ENCODE measurements at places on chromosomes 7 and 10.

- no peak for DNase-seq
Measured at GRCh38 chr7:43933902-43934560, 7.8 kb downstream of the UBE2D4 start.

DNA sequence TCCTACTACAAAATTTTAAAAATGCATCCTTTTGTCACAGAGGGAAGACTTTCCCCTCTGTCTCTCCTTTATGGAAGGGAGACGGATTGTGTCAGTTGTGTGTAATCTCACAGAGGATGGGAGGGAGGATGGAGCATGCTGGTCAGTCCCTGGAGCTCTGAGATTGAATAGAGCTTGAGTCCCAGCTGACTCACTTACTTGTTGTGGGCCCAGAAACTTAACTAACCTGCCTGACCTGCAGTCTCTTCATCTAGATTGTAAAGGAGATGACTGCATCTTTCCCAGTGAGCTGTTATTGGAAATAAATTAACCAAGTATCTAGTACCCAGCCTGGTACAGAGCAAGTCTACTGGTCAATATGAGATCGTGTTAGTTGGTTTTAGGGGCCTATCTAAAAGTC lies 77.9 kb upstream of the ADO start:
- no peak for DNase-seq

DNA sequence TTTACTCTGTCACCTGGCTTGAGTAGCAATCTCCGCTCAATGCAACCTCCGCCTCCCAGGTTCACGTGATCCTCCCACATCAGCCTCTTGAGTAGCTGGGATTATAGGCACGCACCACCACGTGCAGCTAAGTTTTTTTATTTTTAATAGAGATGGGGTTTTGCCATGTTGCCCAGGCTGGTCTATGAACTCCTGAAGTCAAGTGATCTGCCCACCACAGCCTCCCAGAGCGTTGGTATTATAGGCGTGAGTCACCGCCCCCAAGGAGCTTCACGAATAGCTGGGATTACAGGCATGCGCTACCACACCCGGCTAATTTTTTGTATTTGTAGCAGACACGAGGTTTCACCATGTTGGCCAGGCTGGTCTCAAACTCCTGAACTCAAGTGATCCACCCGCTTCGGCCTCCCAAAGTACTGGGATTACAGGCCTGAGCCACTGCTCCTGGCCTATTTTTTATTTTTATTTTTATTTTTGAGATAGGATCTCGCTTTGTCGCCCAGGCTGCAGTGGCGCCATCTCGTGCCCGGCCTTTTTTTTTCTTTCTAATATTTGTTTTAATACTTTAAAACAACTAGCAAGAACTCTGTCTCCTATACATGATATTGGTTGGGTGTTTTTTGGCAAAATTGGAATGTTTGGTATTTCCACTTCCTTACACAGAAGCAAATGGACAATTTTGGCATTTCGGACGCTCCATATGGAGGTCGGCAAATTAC lies 1.1 kb downstream of the EFCAB10 start:
- no peak for DNase-seq

DNA sequence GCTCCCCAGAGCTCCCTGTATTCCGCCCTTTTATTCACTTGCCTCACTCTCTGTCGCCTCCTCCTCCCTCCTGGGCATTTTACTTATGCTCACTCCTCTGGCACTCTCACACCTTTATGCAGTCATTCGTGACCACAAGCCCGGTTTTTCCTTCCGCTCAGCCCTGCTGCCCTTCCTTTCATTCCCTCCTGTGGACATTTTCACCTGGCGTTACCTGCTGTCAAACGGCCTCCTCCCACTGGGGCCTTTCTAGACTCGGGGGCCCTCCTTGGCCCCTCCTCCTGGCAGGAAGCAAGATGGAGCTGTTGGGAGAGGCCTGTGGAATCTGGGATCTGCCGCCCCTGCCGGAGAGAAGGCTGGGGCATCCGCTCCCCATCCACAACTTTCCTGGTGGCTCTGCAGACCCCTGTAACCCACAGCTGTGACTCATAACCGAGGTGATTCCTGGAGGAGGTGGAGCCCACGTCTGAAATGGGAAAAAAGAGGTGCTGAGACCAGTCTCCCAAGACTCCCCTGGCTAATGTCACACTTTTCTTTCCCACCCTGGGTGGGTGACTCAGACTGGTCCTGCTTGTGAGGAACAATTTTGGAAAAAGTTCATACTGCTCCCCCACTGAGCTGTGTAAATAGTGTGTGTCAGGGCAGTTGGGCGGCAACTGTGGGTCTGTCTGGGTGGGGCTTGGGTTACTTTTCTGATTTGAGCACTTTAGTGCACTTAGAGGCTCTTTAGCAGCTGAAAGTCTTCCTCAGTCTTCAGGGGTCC lies 1.2 kb downstream of the VCL start:
- no peak for DNase-seq

DNA sequence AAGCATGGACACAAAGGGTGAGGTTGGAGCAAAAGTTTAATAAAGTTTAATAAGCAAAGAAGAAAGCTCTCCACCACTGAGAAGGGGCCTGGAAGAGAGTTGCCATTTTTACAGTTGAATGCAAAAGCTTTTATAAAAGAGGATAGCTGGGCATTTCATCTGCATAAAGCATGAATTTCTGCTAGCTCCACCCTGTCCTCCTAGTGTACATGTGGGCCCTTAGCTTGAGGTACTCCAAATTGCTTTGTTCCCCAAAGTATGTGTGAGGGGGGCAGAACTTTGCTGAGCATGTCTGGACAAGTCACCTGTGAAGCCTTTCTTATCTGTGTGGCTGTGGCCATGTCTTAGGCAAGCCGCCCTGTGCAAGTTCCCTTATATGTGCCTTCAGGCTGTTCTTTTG lies 22.6 kb upstream of the CROT start:
- no peak for DNase-seq

DNA sequence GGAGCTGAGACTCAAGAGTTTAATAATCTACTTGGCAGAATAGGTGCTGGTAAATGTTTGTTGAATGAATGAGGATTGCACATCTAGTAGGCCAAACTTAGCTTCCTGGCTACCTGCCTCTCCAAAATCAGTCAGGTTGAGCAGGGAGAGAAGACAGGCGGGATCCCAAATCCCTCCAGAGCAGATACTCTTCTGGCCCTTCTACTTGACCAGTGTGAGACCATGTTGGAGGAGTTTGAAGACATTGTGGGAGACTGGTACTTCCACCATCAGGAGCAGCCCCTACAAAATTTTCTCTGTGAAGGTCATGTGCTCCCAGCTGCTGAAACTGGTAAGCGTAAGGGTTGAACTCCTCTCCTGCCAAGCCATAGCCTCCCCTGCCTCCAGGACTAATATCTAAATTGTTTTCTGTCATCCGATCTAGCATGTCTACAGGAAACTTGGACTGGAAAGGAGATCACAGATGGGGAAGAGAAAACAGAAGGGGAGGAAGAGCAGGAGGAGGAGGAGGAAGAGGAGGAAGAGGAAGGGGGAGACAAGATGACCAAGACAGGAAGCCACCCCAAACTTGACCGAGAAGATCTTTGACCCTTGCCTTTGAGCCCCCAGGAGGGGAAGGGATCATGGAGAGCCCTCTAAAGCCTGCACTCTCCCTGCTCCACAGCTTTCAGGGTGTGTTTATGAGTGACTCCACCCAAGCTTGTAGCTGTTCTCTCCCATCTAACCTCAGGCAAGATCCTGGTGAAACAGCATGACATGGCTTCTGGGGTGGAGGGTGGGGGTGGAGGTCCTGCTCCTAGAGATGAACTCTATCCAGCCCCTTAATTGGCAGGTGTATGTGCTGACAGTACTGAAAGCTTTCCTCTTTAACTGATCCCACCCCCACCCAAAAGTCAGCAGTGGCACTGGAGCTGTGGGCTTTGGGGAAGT lies 2.2 kb upstream of the MBLAC1 start:
- no peak for DNase-seq

GRCh38 chr10:7537126-7537525 lies 126.3 kb upstream of the SFMBT2 start:
- no peak for DNase-seq

DNA sequence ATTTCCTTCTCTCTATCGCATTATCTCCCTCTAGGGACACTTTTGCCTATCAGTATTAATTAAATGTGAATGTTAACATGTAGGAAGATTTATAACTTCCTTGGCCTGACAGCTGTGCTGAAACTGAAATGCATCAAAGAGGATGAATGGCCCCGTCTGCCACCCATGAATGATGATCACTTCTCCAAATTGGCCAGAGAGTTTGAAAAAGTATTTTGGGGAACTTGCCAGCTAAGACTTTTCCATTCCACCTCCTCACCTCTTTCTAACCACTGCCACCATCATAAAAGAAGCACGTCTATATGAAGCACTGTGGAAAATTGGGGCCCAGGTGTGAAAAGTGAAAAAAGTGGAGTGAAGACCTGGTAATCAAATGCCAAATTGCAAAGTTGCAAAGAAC lies 25.4 kb upstream of the ST8SIA6 start:
- DNase-seq = no peak

DNA sequence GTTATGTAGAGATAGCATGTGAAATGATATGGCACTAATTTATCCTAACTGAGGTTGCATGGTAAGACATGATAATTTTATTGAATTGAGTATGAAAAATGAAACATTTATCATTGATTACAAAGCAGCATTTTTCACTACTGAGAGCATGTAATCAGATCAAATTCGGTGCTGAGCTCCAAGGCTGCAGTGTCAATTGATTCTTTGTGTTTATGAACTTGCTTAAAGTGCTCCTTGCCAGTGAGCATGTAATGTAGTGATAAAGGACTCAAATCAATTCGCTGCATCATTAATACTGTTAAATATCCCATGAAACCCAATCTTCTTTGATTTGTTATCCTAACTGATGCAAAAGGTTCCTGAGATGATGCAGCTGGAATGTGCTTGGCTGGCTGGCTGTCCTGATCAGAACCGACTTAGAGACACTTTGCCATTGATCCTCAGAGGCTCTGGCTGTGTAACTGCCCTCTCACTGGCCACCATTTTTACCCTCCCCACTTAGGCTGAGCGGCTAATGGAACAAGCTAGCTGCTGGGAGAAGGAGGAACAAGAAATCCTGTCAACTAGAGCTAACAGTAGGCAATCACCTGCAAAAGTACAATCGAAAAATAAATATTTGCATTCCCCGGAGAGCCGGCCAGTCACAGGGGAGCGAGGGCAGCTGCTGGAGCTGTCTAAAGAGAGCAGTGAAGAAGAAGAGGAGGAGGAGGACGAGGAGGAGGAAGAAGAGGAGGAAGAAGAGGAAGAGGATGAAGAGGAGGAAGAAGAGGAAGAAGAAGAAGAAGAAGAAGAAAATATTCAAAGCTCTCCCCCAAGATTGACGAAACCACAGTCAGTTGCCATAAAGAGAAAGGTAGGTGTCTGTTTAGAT lies 89.8 kb upstream of the SAMD8 start:
- DNase-seq = no peak

DNA sequence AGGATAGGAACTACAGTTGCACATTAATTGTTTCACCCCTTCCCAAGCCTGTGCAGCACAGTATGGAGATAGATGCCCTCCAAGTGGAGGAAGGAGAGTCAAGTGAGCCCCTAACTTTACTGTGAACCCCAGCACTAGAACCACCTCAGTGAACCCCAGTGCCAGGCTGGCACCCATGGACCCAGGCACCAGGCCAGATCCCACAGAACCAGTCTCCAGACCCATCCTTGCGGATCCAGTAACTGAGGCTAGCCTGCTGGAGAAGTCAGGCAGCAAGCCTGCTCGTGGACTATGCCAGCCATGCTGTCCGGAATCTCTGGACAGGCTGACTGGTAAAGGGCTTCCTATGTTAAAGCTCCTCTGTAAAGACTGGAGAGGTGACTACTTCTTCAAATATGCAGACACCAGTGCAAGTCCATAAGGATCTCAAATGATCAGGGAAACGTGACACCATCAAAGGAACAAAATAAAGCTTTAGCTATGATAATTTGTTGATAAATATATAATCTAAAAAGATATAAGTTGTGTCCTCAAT lies 27.7 kb downstream of the SHOC2 start:
- DNase-seq = no peak

- no peak for DNase-seq
Measured at GRCh38 chr10:115727129-115727528, 545.9 kb downstream of the GFRA1 start.

DNA sequence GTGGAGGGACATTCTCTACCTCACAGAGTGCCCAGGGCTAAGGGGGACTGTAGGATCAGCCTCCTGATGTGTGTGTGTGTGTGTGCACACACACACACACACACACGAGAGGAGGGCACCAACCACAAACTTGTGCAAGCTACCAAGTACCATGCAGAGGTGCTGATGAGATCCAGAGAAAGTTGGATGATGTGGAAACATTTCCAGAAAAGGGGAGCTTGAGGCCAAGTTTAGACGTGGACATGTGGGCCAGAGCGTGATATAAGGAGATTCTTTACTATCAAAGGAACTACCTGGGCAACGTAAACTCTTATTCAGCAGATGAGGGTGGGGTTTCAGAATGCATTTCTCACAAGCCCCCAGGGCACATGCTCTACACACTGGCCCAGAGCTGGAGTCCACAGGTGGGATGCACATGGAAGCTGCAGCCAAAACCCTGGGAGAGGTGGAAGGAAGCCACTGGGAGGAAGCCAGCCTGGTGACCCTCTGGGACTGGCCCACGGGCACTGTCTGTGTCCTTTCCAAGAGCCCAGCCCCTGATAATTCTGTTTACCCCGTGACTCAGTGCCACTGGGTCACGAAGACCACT lies 53.5 kb downstream of the DLG5 start:
- no peak for DNase-seq

DNA sequence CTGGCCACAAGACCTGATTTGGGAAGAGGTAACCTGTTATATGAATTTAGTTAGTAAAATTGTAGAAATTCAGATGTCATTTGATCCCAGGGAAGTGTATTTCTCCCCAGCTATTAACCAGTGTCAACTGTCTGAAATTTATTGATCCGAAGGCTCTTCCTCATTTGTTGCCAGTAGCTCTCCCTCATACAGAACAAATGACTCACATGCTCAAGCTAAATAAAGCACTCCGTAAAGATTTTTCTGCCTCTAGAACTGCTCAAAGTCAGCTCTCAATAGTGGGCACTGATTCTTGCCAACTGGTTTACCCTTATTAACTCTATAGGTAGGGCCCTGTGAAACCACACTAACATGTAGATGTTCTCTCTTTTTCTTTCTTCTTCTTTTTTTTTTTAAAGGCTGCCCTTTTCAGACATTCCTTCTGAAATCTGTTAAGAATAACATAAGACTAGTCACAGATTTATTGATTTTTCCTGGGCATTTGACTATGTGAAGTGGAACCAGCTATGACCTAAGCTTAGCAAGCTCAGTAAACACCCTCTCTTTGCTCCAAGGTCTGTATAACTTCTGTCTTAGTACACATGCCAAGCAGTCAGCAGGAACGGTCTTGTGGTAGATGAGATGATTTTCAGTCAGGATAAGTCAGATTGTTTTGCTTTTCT lies 21.8 kb downstream of the RPA3 start:
- no peak for DNase-seq

- DNase-seq = no peak
Measured at GRCh38 chr10:19756919-19757318, 59.3 kb upstream of the PLXDC2 start.

GRCh38 chr10:119642556-119643111 lies 8.5 kb upstream of the BAG3 start:
- DNase-seq = no peak

GRCh38 chr10:32273336-32273735 lies 73.6 kb downstream of the EPC1 start:
- DNase-seq = no peak

All from stimulated activated CD4-positive, alpha-beta T cell treated with anti-CD3 and anti-CD28 coated beads, Interleukin-1b, Interleukin-23, amount 100 ng/mL, for 1 hour (primary cell).